ENCODE measurements at places on chromosomes 16 and 17.
A peak's percentile ranks its signal among the peaks of the same experiment; 100 is the strongest.

DNA sequence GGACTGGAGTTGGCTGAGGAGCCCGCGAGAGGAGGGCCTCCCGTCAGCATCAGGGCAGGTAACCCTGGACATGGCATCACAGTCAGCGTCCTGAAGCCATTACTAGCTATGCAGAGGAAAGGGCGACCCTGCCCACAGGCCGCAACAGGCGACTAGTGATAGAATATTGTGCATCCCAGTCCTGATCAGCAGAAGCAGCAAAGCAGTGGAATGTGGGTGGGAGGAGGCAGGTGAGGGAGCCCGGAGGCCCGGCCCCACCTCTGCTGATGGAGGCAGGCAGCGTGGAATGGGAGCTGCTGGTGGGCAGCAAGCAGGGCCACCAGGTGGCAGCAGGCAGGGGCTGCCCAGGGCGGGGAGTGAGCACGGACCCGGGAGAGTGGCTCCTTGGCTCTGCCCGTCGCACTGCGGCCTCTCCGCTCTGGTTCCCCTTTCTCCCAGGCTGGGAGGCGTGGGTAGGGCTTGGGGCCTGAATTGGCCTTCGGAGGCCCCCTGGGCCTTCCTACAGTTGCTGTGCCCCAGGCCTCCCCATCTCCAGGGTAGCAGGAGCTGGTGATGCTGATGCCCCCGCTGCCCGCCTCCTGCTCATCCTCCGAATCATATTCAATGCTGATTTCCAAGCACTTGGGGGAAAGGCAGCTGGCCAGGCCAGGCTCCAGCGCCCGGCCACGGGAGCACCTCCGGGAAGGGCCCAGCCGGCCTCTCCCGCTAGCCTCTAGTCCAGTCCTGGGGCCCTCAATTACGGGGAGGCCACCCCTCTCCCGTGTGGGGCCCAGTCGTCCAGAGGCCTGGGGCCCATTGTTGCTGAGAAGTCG lies 20.2 kb downstream of the TSPOAP1 start:
- DNase-seq = no peak

- no peak for DNase-seq
Measured at GRCh38 chr17:81254955-81255717, 16.0 kb downstream of the NDUFAF8 start.

DNA sequence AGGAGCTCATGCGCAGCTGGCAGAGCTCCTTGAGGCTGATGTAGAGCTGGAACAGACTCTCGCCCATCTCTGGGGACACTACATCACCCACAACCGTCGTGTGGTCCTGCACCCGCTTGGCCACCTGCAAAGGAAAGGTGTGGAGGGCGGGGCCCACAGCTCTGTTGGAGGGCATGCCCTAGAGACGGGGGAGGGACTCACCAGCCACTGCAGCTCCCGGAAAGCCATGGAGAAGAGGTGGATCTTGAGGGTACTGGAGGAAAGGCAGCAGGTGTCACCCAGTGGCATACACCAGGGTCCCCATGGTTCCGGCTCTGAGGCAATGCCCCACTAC lies 8.6 kb downstream of the UNC13D start:
- DNase-seq = no peak

DNA sequence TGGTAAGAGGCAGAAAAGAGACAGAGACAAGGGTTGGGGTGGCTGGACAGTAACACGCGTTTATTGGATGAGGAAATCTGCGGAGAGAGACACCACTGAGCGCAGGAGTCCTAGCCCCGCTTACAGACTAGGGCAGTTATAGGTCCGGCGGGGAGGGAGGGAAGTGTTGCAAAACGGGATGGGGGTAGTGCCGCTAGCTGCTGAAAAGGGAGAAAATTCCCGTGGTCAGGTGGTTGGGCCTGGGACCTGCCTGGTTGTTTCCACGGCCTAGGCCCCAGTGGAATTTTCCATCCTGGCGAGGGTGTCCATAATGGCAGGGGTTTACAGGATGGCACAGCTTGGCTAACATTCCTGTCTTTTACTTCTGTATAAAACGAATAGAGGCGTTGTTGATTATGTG lies 5.5 kb upstream of the CPHXL2 start:
- DNase-seq = no peak

DNA sequence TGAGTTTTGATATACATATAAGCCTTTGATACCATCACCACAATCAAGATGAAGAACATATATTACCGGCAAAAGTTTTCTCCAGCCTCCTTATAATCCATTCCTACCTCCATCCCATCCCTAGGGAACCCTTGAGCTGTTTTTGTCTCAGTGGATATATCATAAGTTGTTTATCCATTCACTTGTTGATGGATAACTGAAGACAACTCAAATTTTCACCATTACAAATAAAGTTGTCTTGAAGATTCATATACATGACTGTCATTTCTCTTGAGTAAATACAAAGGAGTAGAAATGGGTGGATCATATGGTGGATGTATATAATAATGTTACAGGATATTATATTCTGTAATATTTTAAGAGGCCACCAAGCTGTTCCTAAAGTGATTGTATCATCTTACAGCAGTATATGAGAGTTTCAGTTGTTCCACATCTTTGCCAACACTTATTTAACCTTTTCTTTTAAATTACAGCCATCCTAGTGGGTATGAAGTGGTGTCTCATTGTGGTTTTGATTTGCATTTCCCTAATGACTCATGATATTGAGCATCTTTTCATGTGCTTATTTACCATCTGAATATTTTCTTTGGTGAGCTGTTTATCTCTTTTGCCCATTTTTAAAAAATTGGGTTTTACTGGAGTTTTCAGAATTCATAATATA lies 17.4 kb downstream of the NF1 start:
- no peak for DNase-seq

GRCh38 chr17:47376247-47376646 lies 52.5 kb downstream of the EFCAB13 start:
- no peak for DNase-seq

DNA sequence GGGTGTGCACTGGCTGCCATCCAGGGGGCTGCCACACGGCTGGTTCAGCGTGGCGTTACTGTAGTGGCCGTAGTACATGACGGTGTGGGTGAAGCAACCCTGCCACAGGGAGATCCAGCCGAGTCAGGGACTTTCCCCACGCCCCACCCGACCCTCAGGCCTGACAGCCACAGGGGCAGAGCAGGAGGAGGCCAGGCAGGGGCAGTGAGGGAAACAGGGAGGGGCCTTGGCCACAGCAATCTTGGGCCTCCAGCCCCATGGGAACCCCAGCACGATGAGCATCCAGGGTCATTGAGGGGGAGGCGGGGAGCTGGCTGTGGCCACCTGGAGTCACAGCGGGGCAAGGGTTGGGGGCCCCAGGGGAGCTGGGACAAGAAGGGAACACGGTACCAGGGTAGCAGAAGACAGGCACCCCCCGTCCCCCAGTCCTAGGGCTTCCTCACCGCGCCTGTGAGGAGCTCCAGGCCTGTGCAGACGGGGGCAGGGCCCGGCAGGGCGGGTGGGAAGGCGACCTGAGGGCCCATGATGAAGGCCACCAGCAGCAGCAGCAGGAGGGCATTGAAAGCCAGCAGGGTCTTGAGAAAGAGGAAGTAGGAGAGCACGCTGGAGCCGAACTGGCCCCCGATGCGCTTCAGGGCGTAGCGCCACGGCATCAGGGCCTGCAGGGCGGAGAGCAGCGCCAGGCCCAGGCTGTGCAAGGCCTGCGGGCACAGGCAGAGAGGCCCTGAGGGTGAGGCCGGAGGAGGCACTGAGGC lies 4.3 kb downstream of the TMC6 start:
- no peak for DNase-seq

DNA sequence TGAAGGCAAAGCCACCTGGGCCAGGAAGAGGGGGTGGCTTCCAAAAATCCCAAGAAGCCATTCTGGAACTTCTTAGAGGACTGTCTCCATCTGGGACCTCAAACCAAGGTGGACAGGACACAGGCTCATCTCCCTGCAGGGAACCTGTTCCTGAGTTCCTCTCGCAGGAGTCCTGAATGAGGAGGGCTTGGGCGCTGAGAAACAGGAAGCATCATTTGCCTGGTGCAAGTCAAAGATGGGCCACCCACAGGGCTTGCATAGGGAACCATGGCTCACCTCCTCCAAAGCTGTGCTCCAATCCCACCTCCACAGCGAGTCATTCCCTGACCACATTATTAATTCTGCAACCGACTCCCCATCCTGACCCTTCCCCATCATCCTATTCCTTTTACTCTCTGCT lies 55.0 kb upstream of the RPL38 start:
- DNase-seq = no peak

DNA sequence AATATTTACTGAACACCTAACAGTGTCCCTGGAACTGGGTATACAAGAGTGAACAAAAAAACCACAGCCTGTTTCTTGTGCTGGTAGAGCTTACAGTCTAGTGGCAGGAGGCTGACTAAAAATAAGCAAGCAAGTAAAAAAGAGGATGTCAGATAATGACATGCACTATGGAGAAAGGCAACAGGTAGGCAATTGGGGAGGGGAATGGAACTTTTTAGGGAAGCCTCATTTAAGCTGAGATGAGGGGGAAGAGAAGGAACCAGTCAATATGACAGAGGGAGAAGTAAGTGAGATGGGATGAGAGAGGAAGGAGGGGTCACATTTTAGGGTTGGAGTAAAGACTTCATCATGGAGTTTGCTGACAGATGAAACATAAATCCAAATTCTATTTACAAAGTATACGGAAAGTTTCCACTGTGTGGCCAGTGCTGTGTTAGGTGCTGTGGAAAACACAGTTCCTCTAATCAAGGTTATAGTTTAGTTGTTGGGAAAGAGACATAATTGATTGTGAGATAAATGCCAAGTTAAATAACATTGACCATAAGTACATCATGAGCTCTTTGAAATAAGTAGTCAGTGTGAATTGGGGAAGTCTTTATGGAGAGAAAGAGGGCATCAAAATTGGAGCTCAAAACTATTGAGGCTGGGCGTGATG lies 251.4 kb downstream of the FTO start:
- no peak for DNase-seq

GRCh38 chr16:19505600-19506303 lies 16.1 kb downstream of the GDE1 start:
- no peak for DNase-seq

DNA sequence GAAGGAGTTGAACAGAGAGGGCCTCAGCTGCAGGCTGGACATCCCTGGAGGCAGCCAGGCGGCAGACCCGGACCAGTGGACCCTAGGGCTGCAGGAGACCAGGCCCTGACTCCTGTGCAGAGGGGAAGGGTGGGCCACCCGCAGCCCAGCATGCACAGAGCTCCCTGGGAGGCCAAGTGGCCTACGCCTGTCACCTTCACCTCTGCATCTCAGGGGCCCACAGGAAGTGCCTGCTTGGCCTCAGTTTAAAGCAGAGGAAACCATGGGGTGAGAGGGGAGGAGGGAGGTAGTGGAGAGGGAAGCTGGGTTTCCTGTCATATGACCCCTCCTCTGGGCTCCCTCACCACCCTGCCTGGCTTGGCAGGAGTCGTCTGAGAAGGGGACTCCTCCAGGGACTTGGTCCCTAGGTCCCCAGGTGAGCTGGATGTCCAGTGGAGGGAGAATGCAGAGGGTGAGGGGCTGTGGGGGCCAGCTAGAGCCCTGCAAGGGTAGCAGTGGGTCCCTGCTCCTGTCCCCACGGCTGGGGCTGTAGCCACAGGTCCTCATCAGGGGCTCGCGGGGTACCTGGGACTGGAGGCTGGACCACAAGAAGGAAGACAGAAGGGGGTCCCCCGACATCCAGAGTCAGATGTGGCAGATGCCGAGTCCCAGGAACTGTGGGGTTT lies at the start of gene TMC8:
TSS of gene TMC8 (plus strand) at position 335 of the 665 bp plus-strand sequence. CDS start 818 bp downstream, outside the sequence.
- DNase-seq = peak; percentile 66

GRCh38 chr16:85978976-85979375 lies 80.0 kb downstream of the IRF8 start:
- DNase-seq = no peak

GRCh38 chr17:67178555-67178954 lies 66.4 kb downstream of the HELZ start:
- DNase-seq = no peak

DNA sequence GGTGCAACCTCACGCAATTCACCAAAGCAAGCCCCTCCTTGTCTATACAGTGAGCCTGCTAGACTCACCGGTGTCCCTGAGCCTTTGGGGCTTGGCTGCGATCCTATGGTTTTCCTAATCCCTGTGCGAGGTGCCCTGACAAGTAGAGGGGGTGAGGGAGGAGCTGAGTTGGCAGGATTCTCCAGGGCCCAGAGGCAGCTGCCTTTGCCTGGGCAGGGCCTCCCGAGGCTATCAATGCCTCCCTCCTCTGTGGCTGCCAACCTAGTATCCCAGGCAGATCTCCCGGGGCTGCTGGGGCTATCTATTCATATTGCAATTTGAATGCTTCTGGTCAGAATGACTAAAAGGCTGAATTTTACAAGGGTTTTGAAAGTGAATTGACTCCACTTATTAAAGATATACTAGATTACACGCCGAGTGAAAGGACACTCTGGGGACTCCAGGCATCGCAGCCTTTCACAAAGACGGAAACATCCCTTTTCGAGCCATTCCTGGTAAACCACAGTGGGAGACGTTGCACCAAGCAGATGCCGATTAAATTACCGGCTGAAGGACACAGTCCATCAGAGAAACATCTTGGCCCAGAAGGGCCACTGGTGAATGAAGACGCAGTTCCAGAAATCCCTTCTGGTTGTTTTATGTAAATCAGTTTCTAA lies 11.3 kb upstream of the PITPNM3 start:
- DNase-seq = no peak

DNA sequence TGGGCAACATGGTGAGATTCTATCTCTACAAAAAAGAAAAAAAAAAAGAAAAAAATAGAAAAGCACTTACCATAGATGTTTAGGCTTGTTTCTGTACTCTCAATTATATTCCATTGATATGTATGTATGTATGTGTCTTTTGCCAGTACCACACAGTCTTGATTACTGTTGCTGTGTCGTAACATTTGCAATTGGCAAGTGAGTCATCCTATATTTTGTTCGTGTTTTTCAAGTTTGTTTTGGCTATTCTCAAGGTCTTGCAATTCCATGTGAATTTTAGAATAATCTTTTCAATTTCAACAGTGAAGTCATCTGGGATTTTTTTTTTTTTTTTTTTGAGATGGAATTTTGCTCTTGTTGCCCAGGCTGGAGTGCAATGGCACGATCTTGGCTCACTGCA lies 19.3 kb downstream of the SPECC1 start:
- no peak for DNase-seq

GRCh38 chr16:89506791-89507191 lies 1.4 kb upstream of the SPG7 start:
- DNase-seq = no peak

DNA sequence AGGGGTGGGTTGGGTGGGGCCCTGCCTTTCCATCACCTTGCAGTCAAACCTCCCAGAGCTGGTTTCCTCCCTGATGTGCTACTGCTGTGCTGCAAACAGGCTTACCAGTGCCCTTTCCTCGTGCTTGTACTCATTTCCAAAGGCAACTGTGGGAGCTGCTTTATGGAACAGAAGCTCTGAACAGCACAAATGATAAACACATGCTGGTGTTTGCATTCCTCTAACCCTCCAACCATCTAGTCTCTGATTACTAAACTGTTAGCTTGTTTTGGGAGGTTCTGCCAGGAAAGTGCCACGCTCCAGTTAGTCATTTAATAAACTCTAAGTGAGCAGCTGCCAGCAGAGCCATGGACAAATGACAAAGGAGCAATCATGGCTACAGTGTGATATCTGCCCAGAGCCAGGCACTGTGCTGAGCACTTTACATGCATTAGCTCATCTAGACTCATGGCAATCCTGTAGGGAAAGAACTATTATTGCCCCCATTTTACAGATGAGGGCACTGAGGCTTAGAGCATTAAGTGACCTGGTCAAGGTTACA lies 110.4 kb downstream of the VAT1L start:
- no peak for DNase-seq

All from activated CD4-positive, CD25-positive, alpha-beta regulatory T cell treated with anti-CD3 and anti-CD28 coated beads, Interleukin-2, amount 50 U/mL, for 16 hours (primary cell).